ENCODE measurements at places on chromosomes 16 and 17. TPM values are rescaled to one million over a fixed set of nuclear protein-coding genes. Genes with fewer than 3 reads are reported as not detected.

MYO15A gene
- 0.15 TPM for total RNA-seq

PRR35 gene
- not detected for total RNA-seq

ADAMTS18 gene
- total RNA-seq: not detected

CARD14 gene
- not detected for total RNA-seq

SOCS3 gene
- total RNA-seq: 43.5 TPM

Measured in psoas muscle (tissue), 8 donors.